IMR-90 (cell line): ENCODE measurements at places on chromosomes 6 and 20. TPM values are rescaled to one million over a fixed set of nuclear protein-coding genes. Genes with fewer than 3 reads are reported as not detected.
A peak's percentile ranks its signal among the peaks of the same experiment; 100 is the strongest.

- no peak overlapping the region for H3K4me3 ChIP-seq
- no peaks in the 10 kb centered on the region for H3K4me1 ChIP-seq
- no peak overlapping the region for H3K27ac ChIP-seq
- no peak for DNase-seq
- no peaks in the 10 kb centered on the region for H3K36me3 ChIP-seq
- H3K27me3 ChIP-seq = no peaks in the 10 kb centered on the region
Measured at GRCh38 chr20:29301624-29302259, 1955.7 kb upstream of the DEFB115 start.

- no peak for DNase-seq
- H3K4me3 ChIP-seq = no peak overlapping the region
- H3K27ac ChIP-seq = no peak overlapping the region
- H3K4me1 ChIP-seq = no peaks in the 10 kb centered on the region
- H3K27me3 ChIP-seq = peaks cover 12% of the 10 kb centered on the region
- H3K36me3 ChIP-seq = no peaks in the 10 kb centered on the region
Measured at GRCh38 chr6:52328729-52329128, 33.2 kb upstream of the PAQR8 start.

DNA sequence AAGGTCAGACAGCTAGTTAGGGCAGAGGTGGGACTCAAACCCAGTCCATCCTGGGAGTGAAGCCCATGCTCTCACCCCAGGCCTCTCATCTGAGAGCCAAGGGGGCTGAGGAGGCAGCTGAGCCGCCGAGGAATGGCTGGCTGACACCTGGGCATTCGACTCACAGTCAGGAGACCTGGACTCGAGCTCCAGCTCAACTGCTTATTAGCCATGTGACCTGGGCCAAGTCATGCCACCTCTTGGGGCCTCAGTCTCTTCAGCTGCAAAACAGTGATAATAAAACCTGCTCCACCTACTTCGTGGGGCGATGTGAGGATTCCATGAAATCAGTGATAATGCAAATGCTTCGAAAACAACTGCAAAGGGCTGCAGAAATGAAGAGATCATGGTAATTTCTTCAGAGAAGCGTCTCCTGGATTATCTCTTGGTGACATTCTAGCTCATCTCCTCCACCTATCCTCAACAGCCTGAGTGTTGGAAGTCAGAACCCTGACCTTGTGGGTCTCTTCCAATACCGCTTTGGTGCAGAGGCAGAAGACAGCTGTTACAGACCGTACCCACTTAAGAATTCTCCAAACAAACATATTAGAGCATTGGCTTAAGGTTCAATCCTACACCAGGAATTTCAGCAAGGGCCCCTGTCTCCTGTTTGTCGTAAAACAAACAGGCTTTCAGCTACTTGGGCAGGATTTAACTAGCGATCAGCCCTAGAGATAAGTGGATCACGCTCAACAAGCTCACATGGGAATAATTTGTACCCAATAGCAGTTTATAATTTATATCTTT lies 60.0 kb upstream of the PIM1 start:
- peaks cover 5% of the 10 kb centered on the region; the same call in 1 of the 2 replicates for H3K4me1 ChIP-seq
- no peak for DNase-seq
- H3K4me3 ChIP-seq = no peak overlapping the region

GPR6 gene
- not detected in 2 replicates for total RNA-seq

GRCh38 chr20:63284544-63284949 lies 8.4 kb upstream of the COL20A1 start:
- H3K4me3 ChIP-seq = no peak overlapping the region
- no peaks in the 10 kb centered on the region for H3K27me3 ChIP-seq
- H3K4me1 ChIP-seq = no peaks in the 10 kb centered on the region
- H3K27ac ChIP-seq = no peak overlapping the region
- no peak for DNase-seq
- H3K36me3 ChIP-seq = peaks cover 85% of the 10 kb centered on the region

DNA sequence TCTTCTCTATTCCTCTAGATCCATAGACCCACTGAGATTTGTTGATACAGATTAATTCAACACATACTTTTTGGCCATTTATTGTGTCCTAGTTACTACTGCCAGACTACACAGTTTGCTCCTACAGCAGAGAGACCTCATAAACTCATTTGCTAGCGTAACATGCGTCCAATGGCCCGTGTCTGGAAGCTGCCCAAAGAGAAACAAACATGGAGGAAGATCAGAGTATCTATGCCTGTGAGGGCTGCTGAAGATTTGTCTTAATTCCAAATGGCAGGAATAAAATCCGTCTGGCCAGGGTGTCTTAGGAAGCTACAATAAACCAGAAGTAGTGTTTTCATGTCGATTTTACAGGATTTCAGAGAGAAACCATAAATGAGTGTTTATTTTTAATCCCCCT lies 214.7 kb downstream of the CLIC5 start:
- no peaks in the 10 kb centered on the region for H3K4me1 ChIP-seq
- no peaks in the 10 kb centered on the region for H3K36me3 ChIP-seq
- peaks cover 19% of the 10 kb centered on the region for H3K27me3 ChIP-seq
- no peak overlapping the region for H3K27ac ChIP-seq
- DNase-seq = no peak
- no peak overlapping the region for H3K4me3 ChIP-seq

ANKRD66 gene
- not detected in 2 replicates for total RNA-seq

DNA sequence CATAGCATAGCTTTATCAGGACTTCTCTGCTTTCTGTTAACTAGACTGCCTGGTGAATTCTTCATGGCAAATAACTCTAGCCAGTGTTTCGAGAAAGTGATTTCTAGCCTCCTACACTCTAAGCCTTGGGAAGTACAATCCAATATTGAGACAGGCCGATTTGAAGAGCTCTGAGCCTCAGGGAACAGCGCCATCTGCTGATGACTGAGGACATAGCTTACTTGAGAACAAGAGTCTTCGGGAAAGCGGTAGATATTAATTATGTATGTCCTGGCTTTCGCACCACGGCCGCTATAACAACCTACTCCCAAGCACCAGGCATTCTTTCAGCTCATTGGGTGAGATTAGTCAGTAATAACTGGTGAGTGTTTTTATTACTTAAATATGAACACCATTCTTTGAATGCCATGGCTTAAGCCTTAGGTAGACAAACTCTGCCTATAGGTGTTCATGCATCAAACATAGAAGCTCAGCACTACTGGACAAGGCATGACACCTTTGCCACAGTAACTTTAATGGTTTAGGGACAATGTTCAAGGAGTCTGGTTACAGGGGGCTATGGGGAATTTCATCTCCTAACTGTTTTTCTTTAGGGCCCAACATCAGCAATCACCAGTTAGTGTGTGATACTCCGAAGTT lies 518.6 kb downstream of the BMP2 start:
- DNase-seq = peak; percentile 75
- no peaks in the 10 kb centered on the region for H3K4me1 ChIP-seq
- no peak overlapping the region for H3K27ac ChIP-seq
- H3K36me3 ChIP-seq = no peaks in the 10 kb centered on the region
- H3K27me3 ChIP-seq = no peaks in the 10 kb centered on the region
- no peak overlapping the region for H3K4me3 ChIP-seq

- no peaks in the 10 kb centered on the region for H3K36me3 ChIP-seq
- no peak for DNase-seq
- no peaks in the 10 kb centered on the region for H3K4me1 ChIP-seq
- peaks cover 32% of the 10 kb centered on the region; the same call in 1 of the 2 replicates for H3K27me3 ChIP-seq
- H3K27ac ChIP-seq = no peak within 1 kb of the TSS
Measured at GRCh38 chr6:39314273-39314795, at the start of gene KCNK17. TSS of gene KCNK17 (minus strand) at chr6:39314419. CDS start at chr6:39314320, 99 bp downstream.

- H3K4me1 ChIP-seq = peaks cover 6% of the 10 kb centered on the region
- no peak overlapping the region for H3K27ac ChIP-seq
Measured at GRCh38 chr6:21159465-21159864, 434.1 kb upstream of the SOX4 start.

DNA sequence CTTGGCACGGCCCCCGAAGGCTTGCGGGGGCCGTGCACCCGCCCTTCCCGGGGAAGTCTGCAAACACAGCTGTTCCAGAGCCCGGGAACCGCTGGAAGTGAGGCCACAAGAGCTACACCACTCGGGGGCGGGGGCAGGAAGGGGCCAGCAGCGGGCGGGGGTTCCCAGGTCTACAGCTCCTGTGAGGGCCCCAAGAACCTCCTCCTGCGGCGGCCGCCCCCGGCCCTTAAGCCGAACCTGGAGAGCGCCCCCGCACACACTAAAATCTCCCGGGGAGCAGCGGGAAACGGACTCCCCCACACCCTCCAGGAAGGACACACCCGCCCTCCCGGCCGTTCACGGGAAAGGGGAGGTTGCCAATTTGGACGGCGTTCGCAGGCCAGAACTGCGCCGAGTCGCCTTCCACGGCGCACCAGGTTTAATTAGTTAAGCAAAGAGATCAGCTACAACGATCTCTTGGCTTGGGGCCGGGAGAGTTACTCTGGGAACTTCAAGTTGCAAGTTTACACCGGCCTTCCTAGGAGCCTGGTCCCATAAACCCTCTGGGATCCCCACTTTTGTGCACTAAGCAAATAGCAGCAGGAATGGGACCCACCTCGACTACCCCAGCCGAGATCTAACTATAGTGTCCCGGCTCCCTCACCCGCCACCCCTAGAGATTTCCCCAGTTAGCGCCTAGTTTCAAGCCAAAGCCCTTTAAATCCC lies 1.7 kb downstream of the JAG1 start:
- H3K4me1 ChIP-seq = peaks cover 8% of the 10 kb centered on the region
- peaks cover 21% of the 10 kb centered on the region for H3K36me3 ChIP-seq
- no peaks in the 10 kb centered on the region for H3K27me3 ChIP-seq
- H3K27ac ChIP-seq = peak overlapping the region; percentile 92
- DNase-seq = peak; percentile 46

DNA sequence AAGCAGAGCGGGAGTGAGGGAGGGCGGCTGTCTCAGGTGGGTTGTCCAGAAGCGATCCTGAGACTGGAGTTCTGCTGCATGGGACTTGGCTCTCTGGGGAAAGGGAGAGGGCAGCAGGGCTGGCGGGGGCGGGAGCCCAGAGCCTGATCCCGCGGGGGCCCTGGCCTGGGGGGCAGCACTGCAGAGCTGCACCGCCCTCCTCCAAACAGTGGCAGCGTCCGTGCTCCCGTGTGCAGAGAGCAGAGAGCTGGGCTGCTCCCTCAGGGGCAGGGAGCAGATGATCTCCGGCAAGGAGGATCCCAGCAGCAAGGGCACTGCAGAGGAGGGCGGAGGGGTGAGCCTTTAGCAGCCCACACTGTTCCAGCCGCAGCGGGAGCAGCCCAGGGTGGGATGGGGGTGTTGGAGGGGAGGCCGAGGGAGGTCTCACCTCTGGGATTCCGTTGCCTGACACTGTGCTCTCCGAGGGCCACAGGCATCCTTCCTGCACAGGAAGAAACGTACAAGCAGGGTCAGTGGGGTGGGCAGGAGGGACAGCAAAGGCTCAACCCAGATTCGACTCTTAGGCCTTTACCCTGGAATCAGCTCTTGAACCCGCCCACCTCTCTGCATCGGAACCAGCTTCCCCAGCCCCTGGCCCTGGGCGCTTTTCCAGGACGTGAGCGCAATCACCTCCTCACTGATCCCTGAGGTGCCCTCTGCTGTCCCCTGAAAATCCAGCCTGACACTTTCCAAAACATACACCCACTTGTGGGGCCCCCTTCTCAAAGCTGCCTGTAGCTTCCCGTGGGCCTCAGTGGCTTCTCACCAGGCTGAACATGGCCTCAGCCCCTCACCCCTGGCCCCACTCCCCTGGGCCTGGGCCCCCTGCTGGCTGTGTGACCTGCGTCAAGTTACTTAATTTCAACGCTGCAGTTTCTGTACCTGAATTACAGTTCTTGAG lies 32.6 kb upstream of the ZBP1 start:
- no peak for DNase-seq
- no peaks in the 10 kb centered on the region for H3K27me3 ChIP-seq
- peaks cover 25% of the 10 kb centered on the region for H3K36me3 ChIP-seq
- H3K4me3 ChIP-seq = no peak overlapping the region

GRCh38 chr20:3681931-3682781 lies at the start of gene ADAM33:
TSS of gene ADAM33 (minus strand) at chr20:3682010. CDS start at chr20:3682004, 6 bp downstream.
- no peak for DNase-seq
- no peak within 1 kb of the TSS; the same call in 1 of the 2 replicates for H3K4me3 ChIP-seq
- no peaks in the 10 kb centered on the region for H3K36me3 ChIP-seq
- peaks cover 32% of the 10 kb centered on the region for H3K4me1 ChIP-seq

TBP gene
- total RNA-seq = 8.8 and 12.2 TPM in 2 replicates

GRCh38 chr6:170177772-170178560 lies 112.9 kb downstream of the DLL1 start:
- no peaks in the 10 kb centered on the region for H3K27me3 ChIP-seq
- H3K4me3 ChIP-seq = no peak overlapping the region
- peaks cover 2% of the 10 kb centered on the region; the same call in 1 of the 2 replicates for H3K4me1 ChIP-seq
- H3K27ac ChIP-seq = no peak overlapping the region

- peaks cover 60% of the 10 kb centered on the region for H3K27me3 ChIP-seq
- no peak for DNase-seq
- no peaks in the 10 kb centered on the region for H3K36me3 ChIP-seq
- no peak overlapping the region for H3K27ac ChIP-seq
- no peak overlapping the region for H3K4me3 ChIP-seq
Measured at GRCh38 chr6:149974825-149975224, 11.1 kb downstream of the ULBP1 start.

HM13 gene
- total RNA-seq = 46.7 and 53.2 TPM in 2 replicates
